ENCODE measurements at places on chromosomes 1 and 21.
A peak's percentile ranks its signal among the peaks of the same experiment; 100 is the strongest.

- DNase-seq: no peak
These were observed 7.7 kb downstream of the CFAP298 start for GRCh38 chr21:32604464-32604863.

GRCh38 chr1:236103646-236104218, 38.6 kb upstream of the GPR137B start:
- DNase-seq: peak; percentile 21

GRCh38 chr1:12229386-12229834, 420 bp upstream of the VPS13D start:
- DNase-seq: no peak

DNA sequence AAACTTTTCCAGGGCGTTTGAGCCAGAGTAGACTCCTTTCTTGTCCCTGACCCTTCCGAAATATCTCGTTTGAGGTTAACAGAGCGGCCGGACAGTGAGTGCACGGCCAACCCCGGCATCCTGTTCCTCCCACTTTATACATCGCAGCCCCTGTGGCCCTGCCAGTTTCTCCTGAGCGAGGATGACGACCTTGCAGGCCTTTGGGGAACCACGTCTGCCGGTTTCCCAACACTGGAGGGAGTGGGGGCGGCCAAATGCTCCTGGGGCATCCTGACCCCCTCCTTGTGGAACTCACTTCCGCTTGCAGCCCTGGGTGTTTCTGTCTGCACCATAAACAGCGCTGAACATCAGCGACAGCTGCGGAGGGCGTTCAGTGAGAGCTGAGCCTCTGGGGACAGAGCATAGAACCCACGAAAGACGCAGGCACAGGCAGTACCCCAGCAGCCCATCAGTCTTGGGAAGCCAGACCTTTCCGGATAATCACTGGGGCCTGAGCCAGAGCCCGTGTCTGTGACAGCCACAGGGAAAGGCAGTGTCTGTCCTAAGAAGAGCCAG, 4.8 kb upstream of the KCNAB2 start:
- no peak for DNase-seq

- DNase-seq: no peak
These were observed at the start of gene ARID4B for GRCh38 chr1:235327559-235328270. TSS of gene ARID4B (minus strand) at chr1:235328179. CDS start at chr1:235326919, 1,260 bp downstream.

Data from CD4-positive, alpha-beta T cell treated with Interferon gamma for 1 hour (primary cell).